Naive thymus-derived CD4-positive, alpha-beta T cell (primary cell): ENCODE measurements at places on chromosomes 12 and 14.

DNA sequence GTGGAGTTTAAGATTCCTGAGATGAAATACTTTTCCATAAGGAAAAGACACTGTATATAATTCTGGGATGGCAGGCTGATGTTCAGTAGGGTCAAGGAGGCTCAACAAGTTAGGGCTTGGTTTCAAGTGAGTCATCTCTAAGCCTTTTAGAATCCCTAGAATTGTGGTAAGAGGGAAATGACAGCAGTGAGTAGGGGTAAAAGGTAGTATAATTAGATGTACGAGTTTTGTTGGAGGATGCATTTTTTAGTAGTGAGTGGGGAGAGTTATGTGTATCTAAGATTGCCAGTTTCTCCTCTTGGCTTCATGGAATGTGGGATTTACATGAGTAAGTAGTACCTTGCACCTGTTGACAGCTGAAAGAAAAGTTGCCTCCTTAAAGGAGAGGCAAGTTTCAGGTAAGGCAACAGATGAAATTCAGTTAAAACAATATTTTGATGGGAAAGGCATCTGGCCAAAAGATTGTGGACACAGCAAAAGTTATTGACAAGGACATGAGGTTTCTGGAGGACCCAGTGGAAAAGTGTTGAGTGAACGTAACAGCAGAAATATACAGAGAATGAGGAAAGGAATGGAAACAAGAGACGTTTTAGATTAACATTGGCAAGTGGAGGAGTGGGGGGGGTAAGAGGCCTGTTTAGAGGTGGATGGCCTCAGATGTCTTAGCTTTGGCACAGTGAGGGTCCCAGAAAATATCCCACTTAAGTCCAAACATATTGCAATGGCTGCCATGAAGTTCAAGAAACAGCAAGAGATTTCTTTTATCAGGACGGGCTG is 21.8 kb downstream of the LMO3 start:
- DNase-seq = no peak

GRCh38 chr12:67601126-67601525 is 47.4 kb upstream of the DYRK2 start:
- no peak for DNase-seq

DNA sequence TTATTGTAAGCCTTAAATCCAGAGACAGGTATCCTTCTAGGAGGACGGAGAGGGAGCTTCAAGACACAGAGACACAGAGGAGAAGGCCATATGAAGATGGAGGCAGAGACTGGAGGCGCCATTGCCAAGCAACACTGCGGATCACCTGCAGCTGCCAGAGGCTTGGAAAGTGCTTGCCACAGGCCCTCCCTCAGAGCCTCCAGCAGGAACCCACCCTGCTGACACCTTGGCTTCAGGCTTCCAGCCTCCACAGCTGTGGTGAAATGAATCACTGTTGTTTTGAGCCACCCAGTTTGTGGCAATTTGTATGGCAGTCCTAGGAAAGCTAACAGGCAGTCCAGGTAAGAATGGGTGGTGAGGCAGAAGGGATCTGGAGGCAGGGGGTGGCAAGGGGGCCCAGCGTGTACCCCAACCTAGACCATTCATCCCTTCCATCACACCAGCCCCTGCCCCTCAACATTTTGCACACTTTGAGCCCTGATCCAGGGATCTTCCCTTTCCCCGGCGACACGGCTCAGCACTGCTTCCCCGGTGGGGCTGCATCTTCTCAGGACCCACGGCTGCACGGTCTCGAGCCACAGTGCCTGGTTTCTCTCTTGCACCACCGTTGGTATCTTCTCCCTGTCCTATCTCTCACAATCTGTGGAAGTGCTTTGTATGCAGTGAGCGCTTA is 22.3 kb upstream of the BCDIN3D start:
- DNase-seq = no peak

DNA sequence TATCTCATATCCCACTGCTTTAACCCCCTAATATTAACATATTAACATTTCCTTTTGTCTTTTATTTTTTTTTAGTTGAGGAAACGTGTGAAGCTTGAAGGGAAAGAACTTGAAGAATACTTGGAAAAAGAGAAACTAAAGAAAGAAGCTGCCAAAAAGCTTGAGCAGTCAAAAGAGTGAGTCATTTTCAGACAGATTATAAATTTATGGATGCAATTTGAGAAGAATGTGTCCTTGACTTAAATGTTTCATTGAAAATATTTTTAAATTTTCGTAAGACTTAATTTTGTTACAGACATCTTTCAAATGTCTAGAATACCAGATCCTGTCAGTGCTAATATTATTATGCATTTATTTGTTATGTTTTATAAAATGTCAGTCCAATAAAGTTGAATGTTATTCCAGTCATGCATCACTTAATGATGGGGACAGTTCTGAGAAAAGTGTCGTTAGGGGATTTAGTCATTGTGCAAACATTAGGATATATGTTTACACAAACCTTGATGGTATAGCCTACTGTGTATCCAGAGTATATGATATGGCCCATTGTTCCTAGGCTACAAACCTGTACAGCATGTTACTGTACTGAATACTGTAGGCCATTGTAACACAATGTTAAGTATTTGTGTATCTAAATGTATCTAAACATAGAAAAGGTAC is 32.6 kb downstream of the CPSF2 start:
- DNase-seq = no peak
